ENCODE measurements at places on chromosomes 5 and 9. TPM values are rescaled to one million over a fixed set of nuclear protein-coding genes. Genes with fewer than 3 reads are reported as not detected.
A peak's percentile ranks its signal among the peaks of the same experiment; 100 is the strongest.

Gene ACTBL2
- not detected for total RNA-seq

Gene PGM5
- total RNA-seq: not detected

Gene LECT2
- total RNA-seq: not detected

Gene RBM27
- total RNA-seq: 46.6 TPM

DNA sequence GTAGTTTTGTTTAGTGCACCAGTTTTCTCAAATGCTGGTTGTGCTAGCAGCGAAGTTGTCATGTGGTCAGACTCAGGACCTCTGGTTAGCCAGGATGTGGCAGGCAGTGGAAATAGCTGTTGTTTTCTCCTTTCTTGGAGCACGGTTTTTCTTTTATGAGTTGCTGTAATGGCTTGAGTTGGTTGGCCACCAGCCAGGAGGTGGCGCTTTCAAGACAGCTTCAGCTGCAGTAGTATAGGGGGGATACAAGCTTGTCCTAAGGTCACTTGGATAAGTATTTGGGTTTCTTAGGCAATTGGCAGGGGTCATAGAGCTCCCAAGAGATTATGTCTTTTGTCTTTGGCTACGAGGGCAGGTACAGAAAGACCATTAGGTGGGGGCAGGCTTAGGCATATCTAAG, 274.2 kb upstream of the TARS1 start:
- no peak for DNase-seq

DNA sequence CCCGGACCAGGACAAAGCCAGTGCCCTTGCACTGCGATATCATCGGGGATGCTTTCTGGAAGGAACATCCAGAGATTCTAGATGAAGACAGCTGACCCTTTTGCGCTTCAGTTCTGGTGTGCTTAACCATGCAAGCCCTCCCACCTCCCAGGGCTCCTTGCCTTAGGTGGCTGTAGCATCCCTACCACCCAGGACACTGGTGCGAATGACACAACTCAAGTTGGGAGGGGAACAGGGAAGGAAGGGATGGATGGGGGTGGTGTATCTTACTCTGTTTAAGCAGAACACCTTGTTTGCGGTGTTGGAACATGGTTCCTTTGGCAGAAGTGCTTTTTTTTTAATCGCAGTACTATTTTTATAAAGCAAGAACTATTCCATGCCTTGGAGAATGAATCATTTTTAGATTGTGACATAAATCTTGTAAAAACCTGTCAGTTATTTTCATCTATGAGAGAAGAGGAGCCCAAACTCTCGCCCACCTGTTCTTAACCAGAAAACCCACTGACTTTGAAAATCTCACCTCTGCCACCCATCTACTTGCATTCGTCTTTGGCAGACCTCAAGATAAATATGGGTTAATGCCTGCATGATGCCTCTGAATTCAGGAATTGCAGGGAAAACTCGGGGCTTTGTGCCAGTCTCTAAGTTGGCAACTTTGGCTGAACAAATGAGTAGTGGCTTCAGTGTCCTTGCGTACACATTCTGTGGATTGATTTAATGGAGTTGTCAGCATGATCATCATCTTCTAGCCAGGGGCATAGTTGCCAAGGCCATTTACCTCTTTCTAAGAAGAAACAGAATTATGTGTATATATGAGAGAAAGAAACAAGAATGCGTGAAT, 3.9 kb upstream of the LSM11 start:
- no peak for DNase-seq

DNA sequence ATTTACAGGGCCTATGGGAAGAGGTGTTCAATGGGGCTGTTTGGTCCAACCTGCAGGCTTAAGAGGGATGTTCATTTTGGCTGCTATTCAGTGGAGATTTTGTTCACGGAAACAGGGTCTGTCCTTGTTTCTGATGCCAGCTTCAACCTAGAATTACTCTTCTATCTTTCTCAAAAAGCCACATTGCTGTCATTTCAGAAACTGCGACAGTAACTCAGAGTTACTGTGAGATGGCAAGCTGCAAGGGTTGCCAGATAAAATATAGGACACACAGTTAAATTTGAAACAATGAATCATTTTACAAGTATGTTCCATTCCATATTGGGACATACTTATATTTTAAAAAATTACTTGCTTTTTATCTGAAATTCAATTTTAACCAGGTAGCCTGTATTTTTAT, 128.0 kb downstream of the NPR3 start:
- DNase-seq: no peak

DNA sequence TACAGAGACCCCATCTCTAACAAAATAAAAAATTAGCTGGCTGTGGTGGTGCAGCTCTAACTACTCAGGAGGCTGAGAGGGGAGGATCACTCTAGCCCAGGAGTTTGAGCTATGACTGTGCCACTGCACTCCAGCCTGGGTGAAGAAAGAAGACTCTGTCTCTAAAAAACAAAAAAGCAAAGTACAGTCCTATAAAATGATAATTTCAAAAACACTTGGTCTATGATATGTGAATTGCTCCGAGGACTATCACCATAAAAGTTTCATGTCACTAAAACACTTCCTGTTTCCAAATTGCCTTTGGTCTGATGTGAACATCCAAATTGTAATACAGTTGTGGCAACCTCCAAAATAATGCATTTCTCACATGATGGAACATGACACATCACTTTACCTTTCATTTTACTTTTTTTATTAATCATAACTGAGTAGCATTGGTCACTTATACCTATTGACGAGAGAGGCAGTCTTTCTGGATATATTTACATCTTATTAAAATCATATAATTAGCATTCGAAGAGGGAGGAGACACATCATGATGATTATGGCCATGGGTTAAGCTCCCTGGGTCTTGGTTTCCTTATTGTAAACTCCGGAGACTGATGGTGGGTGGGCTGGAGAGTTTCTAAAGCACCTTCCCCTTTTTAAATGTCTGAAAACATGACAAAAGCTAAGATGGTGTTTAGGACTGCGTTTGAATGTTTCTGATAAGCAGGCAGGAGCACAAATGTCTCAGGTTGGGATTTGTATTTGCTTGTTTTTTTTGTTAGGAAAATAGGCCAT, 25.8 kb upstream of the CD180 start:
- DNase-seq: no peak

DNA sequence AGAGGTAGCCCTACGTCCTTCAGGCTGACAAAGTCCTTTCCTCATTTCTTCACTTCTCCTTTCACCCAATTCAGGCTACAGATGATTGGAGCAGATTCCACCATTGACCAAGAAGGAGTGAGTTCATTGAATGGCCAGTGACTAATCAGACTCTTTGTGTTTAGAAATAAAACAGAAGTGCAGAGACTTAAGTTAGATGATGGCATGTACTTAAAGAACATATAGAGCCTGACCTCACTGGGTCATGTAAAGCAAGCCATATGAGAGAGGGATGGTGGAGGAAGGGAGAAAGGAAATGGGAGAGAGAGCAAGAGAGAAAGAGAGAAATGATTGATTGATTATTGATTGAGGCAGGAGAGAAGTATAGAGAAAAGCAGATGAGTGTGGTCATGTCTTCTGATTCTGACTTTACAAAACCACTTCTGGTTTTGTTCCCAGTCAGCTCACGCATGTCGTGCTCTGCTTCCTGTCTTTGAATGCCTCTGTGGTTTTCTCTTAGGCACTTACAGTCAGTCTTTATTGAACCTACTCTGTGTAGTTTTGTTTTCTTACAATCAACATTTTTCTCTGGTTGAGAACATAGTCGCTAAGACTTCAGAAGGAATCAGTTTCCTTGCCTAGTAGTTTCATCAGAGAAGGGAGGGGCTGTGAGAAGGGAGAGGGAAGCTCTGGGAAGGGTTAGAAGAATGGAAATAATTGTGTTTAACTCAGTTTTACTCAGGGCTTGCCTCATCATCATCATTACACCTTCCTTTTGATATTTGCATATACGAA, 149.2 kb upstream of the KLF9 start:
- no peak for DNase-seq

DNA sequence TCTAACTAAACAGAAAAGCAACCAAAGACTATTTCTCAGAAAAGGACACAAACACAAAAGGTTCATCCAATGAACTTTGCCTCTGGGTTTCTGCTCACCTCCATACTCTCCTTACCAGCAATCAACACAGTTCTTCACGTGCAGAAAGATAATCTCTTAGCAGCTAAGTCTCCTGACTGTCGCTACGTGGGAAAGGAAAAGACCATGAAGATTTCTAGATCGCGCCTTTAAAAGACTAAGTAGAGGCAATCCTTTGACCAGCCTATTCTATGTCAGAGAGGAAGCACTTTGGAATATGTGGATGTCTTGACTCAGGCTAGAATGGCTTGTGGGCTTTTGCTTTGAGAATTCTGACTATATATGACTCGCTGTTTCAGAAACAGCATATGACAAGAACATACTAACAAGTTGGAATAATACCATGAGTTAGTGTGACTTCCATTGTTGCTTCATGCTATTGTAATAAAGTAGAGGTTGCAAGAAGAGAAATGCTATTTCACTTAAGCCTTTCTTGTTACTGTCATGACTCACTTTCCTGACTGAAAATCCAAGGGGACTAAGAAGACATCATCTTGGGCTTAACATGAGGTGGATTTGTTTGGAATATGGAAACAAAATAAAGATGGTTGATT, 339.5 kb upstream of the RFX3 start:
- no peak for DNase-seq

GRCh38 chr5:177550122-177550521, 4.2 kb downstream of the FAM193B start:
- DNase-seq: no peak

DNA sequence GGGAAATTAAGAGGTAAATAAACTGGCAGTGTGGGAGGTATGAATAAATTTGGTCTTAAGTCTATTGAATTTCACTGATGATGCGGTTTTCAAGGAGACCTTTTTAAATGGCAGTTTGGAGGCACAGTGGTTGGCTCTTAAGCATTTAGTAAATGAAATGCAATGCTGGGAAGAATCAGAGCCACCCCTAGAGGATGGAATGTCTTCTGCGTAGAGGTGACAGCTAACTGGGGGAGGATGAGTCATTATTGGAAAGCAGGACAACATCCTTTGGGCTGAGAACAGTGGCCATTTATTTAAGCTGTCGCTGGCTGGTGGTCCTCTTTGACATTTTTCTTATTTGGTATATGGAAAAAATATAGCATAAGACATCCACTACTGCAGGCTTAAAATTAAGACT, 163.2 kb downstream of the SH3GL2 start:
- DNase-seq: no peak

- DNase-seq: no peak
Measured at GRCh38 chr5:3002230-3002629, 250.8 kb upstream of the IRX2 start.

DNA sequence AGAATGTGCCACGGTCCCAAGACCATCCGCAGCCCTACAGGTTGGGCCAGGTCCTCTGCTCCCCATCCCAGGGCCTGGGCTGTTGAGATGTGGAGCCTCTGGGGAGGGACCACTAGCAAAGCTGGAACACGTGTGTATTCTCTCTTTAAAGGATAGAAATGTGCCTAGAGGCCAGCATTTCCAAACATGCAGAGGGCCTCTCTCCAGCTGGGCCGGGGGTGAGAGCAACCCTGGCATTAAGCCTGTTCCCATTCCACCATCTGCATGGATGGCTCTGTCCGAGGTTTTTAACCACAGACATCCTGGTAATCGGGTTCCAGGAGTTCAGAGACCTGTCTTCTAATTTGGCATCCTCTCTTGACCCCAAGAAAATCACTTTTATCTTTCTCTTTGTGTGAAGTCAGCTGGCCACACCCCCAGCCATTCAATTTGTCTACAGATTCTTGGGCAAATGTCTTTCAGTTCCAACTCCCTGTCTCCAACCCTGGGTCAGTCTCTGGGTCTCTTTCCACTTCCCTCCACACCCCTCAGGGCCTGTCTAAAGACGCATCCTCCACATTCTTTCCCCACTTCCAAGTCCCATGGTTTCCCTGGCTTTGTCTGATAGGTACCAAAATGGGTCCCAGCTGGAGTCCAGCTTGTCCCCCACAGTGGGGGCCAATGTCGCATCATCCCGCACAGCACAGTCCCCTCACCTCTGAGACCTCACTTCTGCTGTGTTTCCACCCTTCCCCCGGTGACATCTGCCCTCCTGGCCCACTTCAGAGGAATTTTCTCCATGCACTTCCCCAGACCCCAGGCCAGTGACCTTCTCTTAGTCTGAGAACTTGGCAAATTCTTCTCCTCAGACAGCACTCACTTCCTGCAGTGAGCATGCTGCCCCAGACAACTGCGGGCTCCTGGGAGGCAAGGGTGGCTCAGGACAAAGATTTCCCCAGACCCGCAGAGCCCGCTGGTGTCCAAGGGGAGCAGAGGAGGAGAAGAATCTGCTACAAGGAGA, 56.8 kb downstream of the PTPDC1 start:
- peak; percentile 38 for DNase-seq

GRCh38 chr9:126474206-126474765, 139.4 kb upstream of the LMX1B start:
- peak; percentile 68 for DNase-seq

DNA sequence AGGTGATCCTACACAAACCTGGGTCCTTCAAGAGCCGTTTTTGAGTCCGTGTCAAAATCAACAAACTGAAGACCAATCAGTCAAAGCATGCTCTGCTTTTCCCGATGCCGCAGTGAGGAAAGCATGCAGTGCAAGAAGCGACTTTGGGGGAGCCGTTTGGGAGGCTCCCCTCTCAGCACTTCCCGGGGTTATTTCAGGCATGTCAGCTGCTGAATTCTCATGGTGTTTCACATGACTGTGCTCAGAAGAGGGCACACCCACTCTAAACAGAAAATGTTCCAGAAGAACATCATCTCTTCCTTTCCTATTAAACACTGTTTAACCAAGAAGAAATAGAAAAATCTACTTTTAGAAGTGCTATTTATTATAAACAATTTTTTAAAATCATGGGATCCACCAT, 125.5 kb downstream of the EPB41L4A start:
- no peak for DNase-seq

- DNase-seq: no peak
Measured at GRCh38 chr5:116778651-116779280, 204.1 kb upstream of the SEMA6A start.

DNA sequence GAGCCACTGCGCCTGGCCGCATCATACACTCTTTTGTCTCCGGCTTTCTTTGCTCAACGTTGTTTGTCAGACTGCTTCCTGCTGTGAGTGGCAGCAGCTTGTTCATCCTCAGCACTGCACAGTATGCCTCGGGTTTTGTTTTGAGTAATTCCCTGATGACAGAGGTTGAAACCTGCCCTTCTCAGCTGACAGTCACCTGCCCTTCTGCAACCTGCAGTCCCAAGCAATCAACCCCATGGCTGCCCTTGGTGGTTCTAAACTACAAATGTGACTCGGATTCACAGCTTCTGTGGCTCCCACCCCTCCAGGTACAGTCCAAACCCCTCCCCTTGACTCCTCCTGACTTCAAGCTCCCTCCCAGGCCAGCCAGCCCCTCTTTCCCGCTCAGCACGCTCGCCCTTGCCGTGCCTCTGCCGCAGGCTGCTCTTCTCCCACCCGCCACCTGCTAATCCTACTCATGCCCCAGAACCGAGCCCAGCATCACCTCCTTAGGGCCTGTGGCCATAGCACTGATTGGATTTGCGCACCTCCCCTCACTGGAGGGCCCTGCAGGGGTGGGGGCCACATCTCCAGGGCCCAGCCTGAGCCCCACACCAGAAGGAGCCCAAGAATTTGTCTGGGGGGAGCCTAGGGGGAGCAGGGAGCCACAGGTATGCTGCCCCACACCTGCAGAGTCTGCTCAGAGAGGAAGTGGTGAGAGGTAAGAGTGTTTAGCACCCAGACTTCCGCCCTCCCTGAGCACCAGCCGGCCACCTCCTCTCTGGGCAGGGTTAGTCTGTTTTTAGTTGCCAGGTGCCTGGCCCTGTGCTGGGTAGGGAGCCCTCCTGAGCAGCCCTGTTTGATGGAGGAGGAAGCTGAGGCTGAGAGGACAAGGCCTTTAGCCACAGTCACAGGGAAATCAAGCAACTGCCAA, 10.1 kb downstream of the EEIG1 start:
- DNase-seq: no peak

Measured in A172 (cell line).